Activated CD4-positive, alpha-beta memory T cell treated with anti-CD3 and anti-CD28 coated beads, Interleukin-2, amount 10 ng/mL, durations not matched to agents 7 days and 5 days (primary cell): ENCODE measurements at places on chromosomes 7 and 10. TPM values are rescaled to one million over a fixed set of nuclear protein-coding genes. Genes with fewer than 3 reads are reported as not detected.
A peak's percentile ranks its signal among the peaks of the same experiment; 100 is the strongest.

DNA sequence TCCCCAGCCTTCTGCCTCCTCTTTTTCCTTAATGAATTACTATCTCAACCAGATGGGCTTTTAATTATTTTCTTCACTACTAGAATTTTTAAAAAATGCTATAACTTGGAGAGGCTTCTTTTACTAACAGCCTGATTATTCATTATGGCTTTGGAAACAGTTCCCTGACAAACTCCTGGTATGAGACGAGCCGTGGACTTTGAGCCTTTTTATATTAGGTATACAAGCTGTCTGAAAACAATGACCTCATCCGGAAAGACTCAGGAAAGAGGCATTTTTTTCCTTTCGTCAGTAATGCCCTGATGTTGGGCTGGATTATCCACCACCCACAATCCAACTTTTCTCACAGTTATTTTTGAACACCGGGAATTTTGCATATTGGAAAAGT lies 26.7 kb upstream of the ABLIM1 start:
- H3K36me3 ChIP-seq: no peaks in the 10 kb centered on the region
- H3K27ac ChIP-seq: no peak overlapping the region
- peaks cover 4% of the 10 kb centered on the region for H3K27me3 ChIP-seq
- no peaks in the 10 kb centered on the region for H3K4me1 ChIP-seq
- DNase-seq: no peak

- no peak overlapping the region for H3K4me3 ChIP-seq
- DNase-seq: peak; percentile 15
- peak overlapping the region; percentile 57 for H3K27ac ChIP-seq
- peaks cover 27% of the 10 kb centered on the region for H3K4me1 ChIP-seq
- no peaks in the 10 kb centered on the region for H3K27me3 ChIP-seq
- H3K36me3 ChIP-seq: peaks cover 46% of the 10 kb centered on the region
These were observed 71.5 kb downstream of the CARD11 start for GRCh38 chr7:2971914-2972834.

DNA sequence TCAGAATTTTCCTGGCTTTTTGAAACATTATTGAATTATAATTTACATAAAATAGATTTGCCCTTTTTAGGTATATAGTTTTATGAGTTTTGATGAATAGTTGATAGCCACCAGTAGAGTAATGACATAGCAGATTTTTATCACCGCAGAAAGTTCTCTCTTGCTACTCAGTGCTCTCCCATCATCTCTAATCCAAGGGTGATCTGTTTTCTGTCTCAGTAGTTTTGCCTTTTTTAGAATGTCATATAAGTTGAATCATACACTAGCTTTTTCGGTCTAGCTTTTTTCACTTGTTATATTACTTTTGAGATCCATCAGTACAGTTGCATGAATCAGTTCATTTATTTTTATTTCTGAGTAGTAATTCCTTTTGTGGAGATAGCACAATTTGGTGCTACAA lies 17.9 kb downstream of the RSBN1L start:
- H3K27ac ChIP-seq: no peak overlapping the region
- H3K4me1 ChIP-seq: peaks cover 24% of the 10 kb centered on the region
- H3K27me3 ChIP-seq: no peaks in the 10 kb centered on the region
- H3K36me3 ChIP-seq: peaks cover 28% of the 10 kb centered on the region
- DNase-seq: no peak
- no peak overlapping the region for H3K4me3 ChIP-seq

The HOXA7 gene
- total RNA-seq: not detected

The OPN4 gene
- not detected for total RNA-seq
